ENCODE measurements at places on chromosomes 3 and 15. TPM values are rescaled to one million over a fixed set of nuclear protein-coding genes. Genes with fewer than 3 reads are reported as not detected.

GRCh38 chr3:12632523-12632922 is 31.4 kb downstream of the RAF1 start:
- no peak for DNase-seq

DNA sequence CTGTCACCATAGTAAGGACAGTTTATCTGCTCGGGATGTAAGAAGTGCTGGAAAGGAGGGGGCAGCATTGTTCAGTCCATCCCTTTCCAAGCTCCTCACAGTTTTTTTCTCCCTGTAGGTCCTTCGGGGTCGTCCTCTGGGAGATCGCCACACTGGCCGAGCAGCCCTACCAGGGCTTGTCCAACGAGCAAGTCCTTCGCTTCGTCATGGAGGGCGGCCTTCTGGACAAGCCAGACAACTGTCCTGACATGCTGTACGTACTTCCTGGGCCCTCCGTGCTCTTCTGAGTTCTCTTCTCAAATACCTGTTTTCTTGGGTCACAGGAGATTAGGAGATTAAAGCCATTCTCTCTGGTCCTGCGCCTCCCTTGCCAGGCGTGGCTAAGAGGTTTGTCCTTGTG is 59.1 kb downstream of the PGPEP1L start:
- no peak for DNase-seq

- no peak for DNase-seq
Measured at GRCh38 chr15:56491110-56491722, 26.3 kb upstream of the MNS1 start.

GRCh38 chr15:75131269-75131643 is 70.4 kb upstream of the C15orf39 start:
- DNase-seq: no peak

GRCh38 chr3:58163234-58163633 is 47.5 kb downstream of the DNASE1L3 start:
- no peak for DNase-seq

ADPRH gene
- total RNA-seq: 32.0 TPM

GRK7 gene
- not detected for total RNA-seq

- DNase-seq: peak; percentile 70
Measured at GRCh38 chr15:52780172-52780980, 9.8 kb downstream of the ONECUT1 start.

SV2B gene
- 1.2 TPM for total RNA-seq

DNA sequence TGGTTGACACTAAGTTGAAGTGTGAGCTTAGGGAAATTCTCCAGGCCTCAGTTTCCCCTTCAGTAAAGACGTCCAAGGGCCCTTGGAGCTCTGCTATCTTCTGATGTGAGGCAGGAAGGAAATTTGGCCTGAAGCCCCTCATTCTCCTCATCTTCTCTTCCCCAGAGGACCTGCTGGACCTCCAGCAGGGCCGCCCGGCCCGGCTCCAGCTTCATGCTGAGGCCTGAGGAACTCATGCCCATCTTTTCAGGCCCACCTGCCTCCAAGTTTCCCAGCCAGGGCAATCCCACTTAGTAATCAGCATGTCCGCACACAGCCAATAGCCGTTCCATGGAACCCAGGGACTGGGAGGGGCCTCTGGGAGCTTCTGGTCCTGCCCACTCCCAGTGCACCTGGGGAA is 4.0 kb downstream of the LRRC15 start:
- no peak for DNase-seq

DNA sequence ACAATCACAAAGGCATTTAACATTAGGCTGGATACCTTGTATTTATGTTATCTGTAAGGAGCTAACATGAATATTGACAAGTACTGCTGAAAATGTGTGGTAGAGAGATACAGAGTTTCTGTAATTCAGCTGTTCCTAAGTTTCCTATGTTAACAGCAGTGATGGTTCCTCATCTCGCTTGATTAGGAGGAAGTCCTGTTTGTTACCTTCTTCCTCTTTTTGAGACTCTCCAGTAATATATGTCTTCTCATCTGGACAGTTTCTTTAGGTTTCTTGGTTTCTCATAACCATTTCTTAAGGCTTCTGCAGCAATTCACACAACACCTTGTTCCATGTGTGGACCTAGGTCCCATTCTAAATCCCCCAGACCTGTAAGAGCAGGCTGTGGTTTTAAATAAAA is 11.4 kb upstream of the PEX5L start:
- no peak for DNase-seq

DNA sequence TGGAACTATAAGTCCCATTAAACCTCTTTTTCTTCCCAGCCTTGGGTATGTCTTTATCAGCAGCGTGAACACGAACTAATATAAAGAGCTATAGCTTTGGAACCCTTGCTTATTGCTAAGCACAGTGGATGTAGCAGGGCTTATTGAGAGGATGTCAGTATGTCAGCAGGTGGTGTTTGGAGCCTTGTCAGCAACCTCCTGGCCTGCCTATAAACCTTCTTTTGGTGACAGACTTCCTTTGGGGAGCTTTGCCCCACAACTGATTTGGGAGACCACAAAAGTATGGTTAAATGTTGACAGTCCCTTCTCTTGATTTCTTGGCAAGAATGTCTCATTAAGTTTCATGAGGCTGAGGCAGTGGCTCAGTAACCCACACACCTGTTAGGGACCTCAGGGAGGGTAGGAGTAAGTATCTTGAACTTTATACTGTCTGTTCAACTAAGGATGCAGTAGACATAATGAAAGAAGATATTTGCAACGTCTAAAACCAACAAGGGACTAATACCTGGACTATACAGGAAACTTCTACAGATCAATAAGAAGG is 14.8 kb downstream of the CCNDBP1 start:
- no peak for DNase-seq

GRCh38 chr3:104961851-104962250 is 404.9 kb upstream of the ALCAM start:
- no peak for DNase-seq

CTDSPL2 gene
- total RNA-seq: 37.2 TPM

DNA sequence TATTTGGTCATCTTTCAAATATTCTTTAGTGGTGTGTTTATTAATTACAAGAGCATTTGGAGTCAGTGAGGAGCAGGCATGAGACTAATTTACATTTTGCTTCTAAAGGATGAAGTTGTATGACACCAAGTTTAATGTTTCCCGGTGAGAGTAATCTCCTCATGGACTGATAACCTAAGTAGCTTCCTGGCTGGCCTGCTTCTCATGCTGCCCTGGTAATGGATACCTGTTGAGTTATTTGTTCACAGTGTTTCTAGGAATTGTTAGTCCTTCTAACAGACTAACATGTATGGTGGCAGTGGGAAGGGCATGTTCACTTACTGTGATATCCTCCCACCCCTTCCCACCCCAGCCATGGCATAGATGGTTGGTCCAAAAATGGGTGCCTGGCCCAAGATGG is 69.3 kb upstream of the CMTM7 start:
- no peak for DNase-seq

- DNase-seq: no peak
Measured at GRCh38 chr3:100615684-100616083, 6.3 kb downstream of the ADGRG7 start.

- DNase-seq: no peak
Measured at GRCh38 chr3:185986198-185986777, 48.5 kb upstream of the TRA2B start.

CCR8 gene
- total RNA-seq: not detected

PLCL2 gene
- total RNA-seq: 12.1 TPM

DNA sequence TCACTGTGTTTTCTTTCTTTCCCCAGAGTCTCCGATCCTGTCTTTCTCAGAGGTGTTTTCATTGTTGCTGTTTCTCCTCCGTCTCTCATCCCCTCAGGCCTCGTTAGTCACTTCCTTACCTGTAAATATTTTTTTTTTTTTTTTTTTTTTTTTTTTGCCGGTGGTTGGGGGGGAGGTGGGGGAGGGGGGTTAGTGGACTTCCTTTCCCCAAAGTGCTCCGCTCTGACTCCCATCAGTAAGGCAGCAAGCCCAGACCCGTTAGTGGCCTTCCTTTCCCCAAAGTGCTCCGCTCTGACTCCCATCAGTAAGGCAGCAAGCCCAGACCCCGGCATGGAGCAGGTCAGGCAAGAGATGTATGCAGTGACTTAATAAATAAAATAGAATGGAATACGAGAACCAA is 97.1 kb upstream of the TNFAIP8L3 start:
- no peak for DNase-seq

DNA sequence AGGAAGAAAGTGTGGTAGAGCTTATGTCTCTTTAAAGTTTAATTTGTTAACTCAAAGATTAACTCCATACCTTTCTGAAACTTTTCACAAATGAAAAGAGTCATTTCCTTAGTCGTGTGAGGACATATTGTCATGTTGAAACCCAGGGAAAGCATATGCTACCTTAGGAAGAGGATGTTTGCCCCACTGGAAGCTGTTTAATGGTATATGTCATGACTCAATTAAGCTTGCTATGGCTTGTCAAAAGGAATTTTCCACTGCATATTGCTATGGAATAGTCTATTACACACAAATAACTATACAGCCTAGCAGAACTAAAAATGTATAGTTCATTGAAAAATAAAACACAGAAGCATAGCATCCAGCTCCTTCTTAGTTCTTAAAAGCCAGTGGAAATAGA is 69.9 kb downstream of the NSUN3 start:
- DNase-seq: no peak

PROS1 gene
- total RNA-seq: 49.5 TPM

FAM227B gene
- 5.1 TPM for total RNA-seq

DNA sequence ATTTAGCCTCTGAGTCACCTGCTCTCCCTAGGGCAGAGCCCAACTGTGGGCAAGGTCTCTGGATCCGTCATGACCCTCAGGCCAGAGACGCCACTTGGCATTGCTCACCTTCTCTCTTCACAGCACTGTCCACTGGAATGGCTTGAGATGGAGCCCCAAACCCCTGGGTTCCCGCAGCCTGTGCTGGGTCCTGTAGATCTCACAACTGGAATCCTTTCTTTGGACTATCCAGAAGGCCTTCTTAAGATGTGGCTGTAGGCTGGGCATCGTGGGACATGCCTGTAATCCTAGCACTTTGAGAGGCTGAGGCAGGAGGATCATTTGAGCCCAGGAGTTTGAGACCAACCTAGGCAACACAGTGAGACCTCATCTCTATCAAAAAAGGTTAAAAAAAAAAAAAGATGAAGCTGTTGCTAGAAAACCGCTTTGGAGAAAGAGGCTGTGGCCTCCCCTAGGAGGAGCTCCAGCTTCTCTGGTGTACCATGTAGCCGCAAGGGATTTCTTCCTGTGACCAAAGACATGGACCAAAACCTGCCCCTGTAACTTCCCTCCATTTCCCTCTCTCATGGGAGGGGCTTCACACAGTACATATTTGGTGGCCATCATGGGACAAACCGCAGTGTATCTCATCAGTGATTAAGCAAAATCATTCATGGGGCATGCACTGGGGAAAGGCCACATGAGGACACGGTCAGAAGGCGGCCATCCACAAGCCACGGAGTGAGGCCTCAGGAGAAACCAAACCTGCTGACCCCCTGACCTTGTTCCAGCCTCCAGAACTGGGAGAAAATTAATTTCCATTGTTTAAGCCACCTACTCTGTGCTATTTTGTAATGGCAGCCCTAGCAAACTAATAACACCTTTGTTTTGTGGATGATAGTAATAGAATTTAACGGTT is 23.3 kb upstream of the BUB1B start:
- DNase-seq: no peak

ALDH1L1 gene
- 2.8 TPM for total RNA-seq

DNA sequence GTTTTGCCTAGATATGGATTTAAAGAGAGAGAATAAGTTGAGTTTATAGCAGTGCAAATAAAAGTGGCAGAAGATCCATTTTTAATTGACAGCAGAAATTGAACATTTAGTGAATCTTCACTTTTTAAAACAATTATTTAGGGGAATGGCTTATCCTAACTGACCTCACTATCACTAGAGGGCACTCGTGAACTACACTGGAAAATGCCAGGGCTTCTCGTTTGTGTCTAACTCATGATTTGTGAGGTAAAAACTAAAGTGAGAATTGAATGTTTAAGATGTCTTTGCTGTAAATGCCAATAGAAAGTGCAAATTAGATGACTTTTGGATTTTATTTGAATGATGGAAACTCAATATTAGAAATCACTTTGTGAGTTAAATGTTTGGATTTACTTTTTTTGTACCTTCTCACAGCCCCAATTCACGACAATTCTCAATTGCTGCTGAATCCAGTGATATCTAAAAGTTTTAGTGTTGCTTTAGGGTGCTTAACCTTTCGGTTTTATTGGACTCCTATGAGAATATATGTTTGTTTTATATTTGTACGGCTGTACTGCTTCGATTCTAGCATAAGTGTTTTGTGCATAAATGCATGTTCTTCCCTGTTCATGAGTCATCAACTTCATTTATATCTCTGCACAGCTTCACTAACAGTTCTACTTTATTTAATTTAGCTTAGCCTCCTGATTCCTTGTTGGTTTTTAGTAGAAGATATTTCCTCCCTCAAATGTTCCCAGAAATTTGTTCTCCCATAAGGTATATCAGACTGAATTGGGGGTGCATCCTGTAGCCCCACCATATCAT is 462.1 kb downstream of the MFSD1 start:
- no peak for DNase-seq

GRCh38 chr15:74432271-74432967 is 1.3 kb downstream of the SEMA7A start:
- DNase-seq: no peak

GPR62 gene
- not detected for total RNA-seq

GPR27 gene
- total RNA-seq: 2.6 TPM

GRCh38 chr15:71349736-71350526 is 234.7 kb downstream of the THSD4 start:
- no peak for DNase-seq

UBAP1L gene
- 4.1 TPM for total RNA-seq

GRCh38 chr15:35888815-35889214 is 342.9 kb upstream of the DPH6 start:
- no peak for DNase-seq

PDCD6IP gene
- 296 TPM for total RNA-seq

DNA sequence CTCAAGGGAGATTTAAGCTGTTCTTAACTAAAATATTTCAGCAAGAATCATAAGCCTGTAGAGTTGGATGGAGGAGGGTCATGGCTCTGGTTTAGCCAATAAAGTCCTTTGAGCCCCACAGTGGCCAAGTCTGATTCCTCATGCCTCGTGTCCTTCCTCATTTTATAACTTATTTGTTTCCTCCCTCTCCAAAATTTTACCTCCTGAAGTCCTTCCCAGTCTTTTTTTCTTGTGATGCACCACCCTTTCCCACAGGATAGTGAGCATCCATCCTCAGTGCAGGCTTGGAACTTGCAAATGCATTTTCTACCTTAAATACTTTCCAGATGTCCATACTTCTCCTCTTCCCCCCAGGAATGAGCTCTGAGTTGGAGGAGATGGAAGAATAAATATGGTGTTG is 162.7 kb upstream of the AGTR1 start:
- DNase-seq: no peak

Measured in lower lobe of right lung (tissue), 2 donors.